Activated CD4-positive, alpha-beta T cell treated with anti-CD3 and anti-CD28 coated beads, Interleukin-2, amount 10 ng/mL, durations not matched to agents 7 days and 5 days (primary cell): ENCODE measurements at places on chromosomes 12 and 14. TPM values are rescaled to one million over a fixed set of nuclear protein-coding genes. Genes with fewer than 3 reads are reported as not detected.
A peak's percentile ranks its signal among the peaks of the same experiment; 100 is the strongest.

- no peak for DNase-seq
Measured at GRCh38 chr12:100020370-100020769, 35.6 kb upstream of the ANKS1B start.

- DNase-seq = no peak
Measured at GRCh38 chr12:98669751-98670150, 24.7 kb downstream of the APAF1 start.

Gene SERPINA3
- total RNA-seq = not detected

DNA sequence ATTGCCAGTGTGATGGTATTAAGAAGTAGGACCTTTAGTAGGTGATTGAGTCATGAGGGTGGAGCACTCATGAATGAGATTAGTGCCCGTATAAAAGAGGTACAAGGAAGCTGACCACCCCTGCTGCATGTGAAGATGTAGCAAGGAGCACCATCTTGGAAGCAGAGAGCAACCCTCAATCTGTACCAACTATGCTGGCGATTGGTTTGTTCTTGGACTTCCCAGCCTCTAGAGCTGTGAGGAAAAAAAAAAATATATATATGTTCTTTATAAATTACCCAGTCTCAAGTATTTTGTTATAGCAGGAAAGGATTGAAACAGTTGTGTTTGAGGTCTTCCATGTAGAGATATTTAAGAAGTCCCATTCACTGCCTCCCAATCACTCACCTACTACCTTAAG lies 16.9 kb downstream of the METTL25 start:
- no peak for DNase-seq

DNA sequence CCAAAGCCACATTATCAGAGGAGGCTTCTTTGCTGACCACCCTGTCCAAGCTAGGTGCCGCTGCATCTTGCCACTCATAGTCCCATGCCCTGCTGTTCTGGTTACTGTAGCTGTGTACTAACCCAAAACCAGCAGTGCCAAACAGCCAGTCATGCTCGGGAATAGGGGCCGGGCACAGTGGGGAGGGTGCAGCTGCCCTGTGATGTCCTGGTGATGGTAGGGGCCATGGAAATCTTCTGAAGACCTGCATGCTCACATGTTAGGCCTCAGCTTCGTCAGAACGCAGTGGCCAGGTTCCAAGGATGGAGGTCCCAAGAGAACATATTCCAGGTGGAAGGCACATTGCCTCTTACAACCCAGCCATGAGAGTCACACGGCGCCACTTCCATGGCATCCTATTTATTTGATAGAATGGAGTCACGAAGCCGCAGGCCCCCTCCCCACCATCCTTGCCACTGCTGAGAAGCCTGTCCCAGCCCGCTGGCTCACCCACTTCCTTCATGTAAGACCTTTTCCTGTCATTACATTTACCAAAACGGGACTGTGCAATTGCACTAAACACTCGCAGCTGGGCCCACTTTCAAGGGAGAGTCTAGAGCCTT lies 48.5 kb downstream of the FAM222A start:
- DNase-seq = no peak

DNA sequence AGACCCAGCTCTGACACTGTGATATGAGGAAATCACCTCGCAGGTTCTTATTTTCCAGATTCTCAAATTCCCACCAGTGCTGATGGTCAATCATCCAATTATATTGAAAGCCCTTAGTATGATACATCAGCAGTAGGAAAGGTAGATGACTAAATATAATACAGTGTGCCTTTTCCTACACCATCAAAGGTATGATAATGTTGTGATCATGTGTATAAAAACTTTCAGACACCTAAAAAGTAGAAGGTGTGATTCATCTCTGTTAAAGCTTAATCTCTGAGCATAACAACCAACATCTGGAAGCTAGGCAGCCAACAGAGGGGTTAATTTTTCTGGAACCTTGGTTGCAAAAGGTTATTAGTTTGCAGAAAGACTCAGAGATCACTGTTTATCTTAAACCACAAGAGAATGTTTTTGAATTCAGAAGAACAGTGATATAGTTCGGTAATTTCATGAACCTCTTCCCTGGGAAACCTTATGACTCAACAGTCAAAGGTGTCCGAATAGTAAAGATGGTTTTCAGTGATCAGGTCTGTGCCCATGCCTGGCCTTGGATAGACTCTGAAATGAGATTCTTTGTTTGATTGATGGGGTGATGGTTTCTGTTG lies 122.5 kb downstream of the ETV6 start:
- DNase-seq = no peak

GRCh38 chr12:75716291-75717025 lies 205.0 kb upstream of the KRR1 start:
- DNase-seq = no peak

DNA sequence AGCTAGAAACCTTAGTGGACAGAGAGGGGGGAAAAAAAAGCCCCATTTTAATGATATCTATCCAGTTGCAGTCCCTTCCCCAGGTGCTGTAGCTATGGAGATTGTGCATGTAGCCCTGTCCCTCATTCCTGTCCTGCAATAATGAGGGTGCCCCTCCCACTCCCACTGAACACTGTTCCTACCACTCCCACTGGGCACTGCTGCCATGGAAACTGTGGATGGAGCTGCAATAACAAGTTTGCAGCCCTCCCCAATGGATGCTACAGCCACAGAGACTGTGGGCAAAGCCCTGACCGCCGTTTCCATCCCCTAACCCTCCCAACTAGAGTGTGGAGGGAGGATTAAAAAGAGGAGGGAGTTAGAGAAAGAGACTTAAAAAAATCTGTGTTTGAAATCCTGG lies 238.3 kb downstream of the FUT8 start:
- no peak for DNase-seq

DNA sequence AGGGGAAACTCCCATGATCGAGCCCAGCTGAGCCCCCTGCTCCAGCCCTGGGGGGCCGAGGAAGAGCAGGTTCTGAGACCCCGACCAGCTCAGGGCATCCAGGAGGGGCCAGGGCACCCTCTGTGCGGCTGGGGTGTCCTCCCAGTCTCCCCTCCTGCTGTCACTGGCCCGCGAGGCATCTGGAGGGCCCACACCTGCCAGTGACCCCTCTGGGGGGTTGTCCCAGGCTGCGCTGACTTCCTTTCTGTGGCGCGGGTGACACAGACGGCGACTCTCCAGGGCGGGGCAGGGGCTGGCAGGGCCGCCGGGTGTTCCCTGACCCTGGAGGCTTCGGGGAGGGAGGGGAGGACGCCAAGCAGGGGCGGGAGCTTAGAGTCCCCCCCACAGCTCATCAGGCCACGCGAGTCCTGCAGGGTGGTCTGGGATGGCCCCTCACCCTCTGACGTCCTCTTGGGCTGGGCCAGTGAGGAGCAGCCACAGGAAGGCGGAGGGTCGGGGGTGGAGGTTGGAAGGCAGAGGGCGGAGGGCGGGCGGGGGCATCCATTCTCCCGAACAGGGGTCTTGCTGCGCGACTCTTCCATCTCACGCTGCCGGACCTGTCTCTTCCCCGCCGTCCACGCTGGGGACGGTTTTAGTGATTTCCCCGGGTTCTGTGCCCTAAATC lies 38.6 kb upstream of the FBRSL1 start:
- no peak for DNase-seq

Gene L3HYPDH
- total RNA-seq = 18.3 TPM

- peak; percentile 53 for DNase-seq
Measured at GRCh38 chr12:15268927-15269552, 47.8 kb upstream of the RERG start.

Gene ERBB3
- total RNA-seq = 1.3 TPM

DNA sequence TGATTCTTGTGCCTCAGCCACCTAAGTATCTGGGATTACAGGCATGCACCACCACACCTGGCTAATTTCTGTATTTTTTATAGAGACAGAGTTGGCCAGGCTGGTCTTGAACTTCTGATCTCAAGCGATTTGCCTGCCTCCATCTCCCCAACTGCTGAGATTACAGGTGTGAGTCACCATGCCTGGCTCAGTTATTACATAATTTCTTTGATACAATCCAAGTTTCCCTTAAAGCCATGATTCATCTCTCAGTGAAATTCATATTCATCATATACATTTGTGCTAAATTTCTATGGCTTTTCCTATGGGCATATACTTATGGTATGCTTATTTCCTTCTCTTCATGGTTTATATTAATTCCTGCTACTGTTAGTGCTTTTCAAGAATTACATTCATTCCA lies 29.1 kb upstream of the PZP start:
- DNase-seq = no peak

Gene SPX
- 0.12 TPM for total RNA-seq

Gene TMBIM4
- 83.5 TPM for total RNA-seq

Gene PIANP
- total RNA-seq = not detected

DNA sequence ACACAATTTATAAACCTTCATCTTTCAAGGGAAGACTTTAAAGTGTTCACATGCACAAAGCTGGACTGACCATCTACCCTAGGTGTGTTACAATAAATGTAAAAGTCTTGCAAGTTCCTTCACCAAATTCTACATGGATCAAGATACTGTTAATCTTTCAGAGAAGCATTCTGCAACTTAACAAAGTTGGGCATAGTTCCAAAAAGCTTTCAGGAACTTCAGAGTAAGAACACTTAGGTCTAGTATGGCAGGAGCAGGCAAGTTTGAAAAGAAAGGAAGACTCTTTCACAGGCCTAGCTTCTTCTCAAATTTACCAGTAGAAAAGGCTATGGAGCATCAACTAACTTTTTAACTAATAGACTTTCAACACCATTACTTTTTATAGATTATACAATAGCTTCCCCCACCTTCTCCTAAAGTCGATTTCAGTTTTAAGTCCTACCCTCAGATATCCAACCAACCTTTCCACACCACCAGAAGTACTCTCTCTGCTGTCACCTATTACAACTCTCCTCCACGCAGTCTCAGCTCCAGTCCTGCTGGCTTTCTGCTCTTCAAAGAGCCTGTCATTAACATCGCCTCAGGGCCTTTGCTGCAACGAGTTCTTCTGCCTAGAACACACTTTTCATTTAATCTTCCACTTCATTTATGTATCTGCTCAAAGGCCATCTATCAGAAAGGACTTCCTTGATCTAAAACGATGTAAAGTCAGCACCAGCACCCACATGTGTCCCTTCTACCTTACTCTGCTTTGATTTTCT lies 333.9 kb downstream of the CEP128 start:
- no peak for DNase-seq

DNA sequence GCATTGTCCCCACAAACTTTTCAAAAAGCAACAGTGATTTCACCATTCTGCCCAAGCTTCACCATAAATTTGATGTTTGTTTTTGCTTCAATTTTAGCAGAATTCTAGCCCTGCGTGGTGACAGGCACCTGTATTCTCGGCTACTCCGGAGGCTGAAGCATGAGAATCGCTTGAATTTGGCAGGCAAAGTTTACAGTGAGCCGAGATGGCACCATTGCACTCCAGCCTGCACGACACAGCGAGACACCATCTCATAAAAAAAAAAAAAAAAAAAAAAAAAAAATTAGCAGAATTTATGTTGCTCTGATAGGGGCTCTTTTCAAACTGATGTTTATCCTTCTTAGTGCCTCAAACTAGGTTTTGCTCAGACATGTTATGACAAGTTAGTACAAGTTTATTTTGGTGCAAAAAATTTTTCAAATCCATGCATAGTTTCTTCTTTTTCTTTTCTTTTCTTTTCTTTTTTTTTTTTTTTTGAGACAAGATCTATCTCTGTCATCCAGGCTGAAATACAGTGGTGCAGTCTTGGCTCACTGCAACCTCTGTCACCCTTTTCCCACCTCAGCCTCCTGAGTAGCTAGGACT lies 24.3 kb downstream of the RASSF3 start:
- DNase-seq = no peak

DNA sequence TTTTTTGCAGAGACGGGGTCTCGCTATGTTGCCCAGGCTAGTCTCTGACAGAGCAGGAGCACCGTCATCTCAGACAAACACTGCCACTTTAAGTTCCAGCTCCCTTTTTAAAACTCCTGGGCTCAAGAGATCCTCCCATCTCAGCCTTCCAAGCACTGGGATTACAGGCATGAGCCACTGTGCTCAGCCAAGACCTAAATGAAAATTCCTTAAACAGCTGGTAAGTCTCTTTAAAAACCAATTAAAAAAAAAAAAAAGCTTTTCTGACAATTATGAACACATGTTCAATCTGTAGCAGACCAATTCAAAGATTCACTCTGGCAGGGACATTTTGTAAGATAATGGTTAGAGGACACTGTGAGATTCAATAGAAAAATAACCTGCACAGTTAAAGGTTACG lies 77.8 kb downstream of the HECTD4 start:
- no peak for DNase-seq

DNA sequence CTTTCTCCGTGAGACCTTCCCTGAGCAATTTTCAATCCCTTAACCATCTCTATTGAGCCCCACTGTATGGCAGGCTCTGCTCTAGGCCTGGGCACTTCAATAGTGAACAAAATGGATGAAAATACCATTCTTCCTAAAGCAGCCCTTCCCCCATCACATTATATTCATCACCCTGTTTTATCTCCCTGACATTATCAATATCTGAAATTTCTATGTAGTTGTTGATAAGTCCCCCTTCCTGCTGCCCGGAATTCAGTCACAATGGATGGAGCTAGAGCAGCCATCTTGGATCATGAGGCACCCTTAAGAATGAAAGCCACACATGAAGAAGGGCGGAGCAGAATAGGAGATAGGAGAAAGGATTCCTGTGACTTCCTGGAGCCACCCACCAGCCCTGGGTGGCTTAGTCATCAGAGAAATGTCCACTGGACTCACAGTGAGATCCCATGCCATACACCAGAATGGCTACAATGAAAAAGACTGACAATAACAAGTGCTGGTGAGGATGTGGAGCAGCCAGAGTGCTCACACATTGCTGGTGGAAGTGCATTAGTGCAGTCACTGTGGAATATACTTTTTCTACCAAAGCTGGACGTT lies 33.9 kb downstream of the SCARB1 start:
- DNase-seq = no peak

GRCh38 chr14:75371297-75371696 lies 56.5 kb upstream of the JDP2 start:
- DNase-seq = no peak

GRCh38 chr12:68290126-68290525 lies 36.7 kb upstream of the IL22 start:
- peak; percentile 51 for DNase-seq
